ENCODE measurements at places on chromosomes 1 and 21.
A peak's percentile ranks its signal among the peaks of the same experiment; 100 is the strongest.

GRCh38 chr1:68565923-68566322, 69.0 kb upstream of the DEPDC1 start:
- no peak for DNase-seq

DNA sequence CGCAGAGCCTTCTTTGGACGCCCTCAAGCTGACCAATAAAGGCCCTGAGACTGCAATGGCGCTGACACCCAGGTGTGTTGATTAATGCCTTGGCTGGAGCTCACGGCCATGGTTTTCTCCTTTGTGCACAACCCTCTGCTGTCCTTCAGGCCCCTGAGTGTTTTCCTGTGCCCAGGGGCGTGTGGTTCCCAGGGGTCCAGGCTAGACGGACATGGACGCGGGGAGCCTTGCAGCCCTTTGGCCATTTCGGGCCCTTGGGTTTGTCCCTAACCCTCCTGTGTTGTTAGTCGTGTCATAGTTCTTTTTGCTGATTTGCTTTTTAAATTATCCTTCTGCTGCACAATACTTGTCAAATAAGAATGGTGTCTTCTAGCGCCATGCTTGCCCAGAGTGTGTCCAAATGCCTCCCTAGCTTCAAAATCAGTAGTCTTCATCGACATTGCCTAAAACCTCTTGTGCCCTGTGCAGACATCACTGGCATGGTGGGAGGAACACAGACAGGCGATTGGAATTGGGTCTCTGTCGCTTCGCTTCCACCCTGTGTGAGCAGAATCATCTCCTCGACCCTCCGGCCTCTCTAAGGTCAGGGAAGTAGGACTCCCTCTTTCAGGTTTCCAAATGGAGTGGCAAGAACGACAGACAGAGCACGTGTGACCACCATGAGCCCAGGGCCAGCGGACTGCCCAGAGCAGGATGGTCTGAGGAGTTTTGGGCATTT, 1.9 kb downstream of the KRTAP10-4 start:
- no peak for DNase-seq

GRCh38 chr1:81186261-81186660, 614.5 kb upstream of the ADGRL2 start:
- no peak for DNase-seq

- DNase-seq: peak; percentile 20
Observed at GRCh38 chr1:16073490-16074119, at the start of gene FAM131C. Gene FAM131C (minus strand): TSS chr1:16073651. CDS start chr1:16073442, 209 bp downstream.

DNA sequence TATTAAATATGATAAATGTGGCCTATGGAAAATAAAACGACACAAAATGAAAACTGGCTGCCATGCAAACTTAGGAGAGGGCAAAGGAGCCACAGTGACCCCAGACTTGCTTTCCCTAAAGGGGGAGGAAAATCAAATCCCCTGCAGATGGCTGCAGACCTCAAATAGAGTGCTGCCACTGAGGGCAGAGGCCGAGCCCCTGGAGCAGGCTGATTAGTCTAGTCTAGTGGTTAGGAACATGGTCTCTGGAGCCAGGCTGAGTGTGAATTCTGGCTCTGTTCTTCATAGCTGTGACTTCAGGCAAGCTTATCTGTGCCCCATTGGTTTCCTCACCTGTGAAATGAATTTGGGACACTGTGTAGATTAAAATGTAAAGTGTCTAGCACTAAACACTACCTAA, 60.8 kb downstream of the ITPKB start:
- DNase-seq: no peak

GRCh38 chr1:54927472-54928240, 40.7 kb upstream of the DHCR24 start:
- no peak for DNase-seq

DNA sequence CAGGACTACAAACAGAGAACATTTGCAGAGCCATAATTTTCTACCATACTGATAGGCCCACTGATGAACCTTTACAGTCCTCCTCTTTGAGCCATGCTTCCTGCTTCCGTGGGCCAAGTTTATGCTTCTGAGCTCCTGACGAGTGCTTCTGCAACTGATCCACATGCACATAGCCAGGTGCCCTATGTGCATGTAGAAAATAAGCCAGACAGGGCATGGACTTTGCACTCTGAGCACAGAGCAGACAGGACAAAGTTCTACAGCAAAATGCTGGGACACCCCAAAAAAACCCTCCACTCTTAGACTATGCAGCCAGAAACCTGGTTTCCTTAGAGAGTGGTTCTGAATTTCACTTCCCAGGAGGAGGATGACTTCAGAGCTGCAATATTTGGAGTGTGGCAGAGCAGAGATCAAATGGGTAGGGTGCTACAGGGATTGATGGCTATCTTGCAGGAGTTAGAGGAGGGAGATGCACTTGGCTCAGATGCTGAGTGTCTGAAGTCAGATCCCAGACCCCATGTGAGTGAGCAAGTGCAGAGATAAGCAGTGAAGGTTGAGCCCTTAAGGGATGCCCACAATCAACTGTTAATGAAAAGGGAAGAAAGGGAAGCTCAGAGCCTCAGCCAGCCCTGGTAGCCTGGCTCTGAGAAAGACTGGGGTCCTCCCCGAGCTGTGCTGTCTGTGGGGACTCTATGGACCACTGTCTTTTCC, 230.9 kb downstream of the DUSP10 start:
- no peak for DNase-seq

GRCh38 chr1:109971559-109971958, 13.0 kb upstream of the AHCYL1 start:
- DNase-seq: no peak

DNA sequence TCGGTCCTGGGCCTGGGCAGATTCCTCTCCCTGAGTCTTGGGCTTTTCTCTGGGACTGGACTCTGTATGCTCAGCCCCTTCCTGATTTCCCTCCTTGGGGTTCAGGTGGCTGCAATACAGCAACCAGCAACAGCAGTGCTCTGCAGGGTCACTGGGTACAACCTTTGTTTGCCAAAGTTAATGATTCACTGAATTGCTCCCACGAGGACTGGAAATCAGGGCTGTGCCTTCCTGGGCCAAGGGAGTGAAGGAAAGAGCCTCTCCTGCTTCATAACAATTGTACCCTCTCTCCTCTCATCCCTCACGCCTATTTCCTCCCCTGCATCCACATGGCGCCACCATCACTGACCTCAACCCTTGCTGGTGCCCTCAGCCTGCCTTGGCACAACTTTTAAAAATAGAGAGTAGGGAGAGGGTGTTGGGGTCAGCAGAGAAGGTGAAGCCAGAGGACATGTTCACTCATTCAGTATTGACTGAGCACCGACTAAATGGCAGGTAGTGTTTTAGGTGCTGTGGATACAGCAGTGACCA, 52.8 kb upstream of the GOLT1A start:
- DNase-seq: no peak

DNA sequence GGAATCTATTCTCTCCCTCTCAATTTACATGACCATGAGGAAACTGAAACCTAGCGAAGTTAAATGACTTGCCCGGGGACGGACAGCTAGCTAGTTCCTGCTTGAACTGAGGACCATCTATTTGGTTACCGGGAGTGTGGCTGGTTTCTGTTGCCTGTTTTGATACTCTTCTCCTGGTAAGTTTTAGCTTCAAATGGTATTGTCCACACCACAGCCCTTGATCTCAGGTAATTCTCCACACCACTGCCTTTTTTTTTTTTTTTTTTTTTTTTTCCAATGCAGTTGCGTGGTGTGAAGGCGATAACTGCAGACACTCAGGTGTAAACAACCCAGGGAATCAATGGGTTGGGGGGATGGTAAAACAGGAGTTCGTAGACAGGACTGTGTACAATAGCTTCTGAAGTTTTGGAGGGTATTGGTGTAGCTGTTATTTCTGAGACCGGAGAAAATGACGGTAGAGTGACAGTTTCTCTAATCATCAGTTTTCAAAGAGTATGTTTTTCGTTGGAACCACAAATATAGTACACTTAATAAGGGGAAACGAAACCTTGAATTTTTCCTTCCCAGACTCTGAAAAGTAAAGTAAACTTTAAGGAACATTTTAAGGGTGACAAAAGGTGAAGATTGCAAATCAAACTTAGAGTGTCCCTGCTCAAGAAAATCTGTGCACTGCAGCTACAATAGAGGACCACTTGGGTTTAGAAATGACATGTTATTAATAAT, 125.3 kb upstream of the CACYBP start:
- DNase-seq: no peak

DNA sequence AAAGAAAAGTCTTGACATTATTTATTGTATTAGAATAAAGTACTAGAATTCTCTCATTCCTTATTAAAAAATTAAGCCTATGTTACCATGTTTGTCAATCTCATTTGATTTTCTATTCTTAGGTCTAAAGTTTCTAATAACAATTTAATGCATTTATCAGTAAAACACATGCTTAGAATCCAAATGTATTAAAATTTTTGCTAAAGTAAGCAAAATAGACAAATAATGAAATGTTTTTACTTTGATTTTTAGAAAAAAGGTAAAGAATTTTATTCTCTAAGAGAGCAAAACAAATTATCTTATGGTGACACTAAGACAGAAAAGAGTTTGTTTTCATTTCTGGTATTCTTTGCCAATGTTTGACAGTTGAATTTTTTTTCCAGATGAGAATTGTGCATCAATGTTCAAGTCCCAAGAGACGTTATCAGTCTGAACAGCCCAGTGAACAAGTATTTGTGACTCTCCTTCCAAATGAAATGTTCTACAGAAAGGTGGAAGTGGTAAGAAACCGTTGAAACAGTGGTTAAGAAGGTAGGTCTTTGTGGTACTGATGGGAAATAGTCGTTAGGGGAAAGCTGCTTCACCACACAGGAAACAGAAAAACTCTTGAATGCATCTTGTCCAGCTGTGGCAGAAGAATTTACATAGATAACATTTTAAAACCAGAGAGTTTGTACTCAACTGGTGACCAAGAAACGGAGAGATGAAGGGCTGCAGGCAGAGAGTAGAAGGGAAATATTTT, 402.5 kb downstream of the PTPRC start:
- no peak for DNase-seq

DNA sequence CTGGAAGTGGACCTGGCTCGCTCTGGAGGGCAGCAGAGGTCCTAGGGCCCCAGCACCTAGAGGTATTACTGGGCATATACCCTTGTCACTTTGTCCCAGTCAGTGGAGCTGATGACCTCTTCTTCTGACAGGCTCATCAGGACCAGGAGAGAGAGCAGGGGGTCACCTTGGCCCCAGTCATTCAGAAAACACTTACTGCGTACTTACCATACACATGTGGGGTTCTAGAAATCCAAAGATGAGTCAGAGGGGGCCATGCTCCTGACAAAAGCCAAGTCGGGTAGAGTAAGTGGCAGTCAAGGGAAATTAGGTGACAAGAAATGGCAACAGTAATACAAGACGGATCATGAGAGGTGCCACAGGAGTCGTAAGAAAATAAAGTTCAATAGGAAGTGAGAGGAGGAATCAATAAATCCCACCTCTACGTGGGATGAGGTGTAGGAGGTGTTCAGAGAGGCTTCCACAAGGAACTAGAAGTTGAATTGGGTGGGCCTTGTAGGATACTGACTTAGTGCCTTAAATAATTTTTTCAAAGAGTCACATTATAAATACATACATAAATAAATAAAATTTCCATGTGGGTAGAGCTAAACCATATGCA, 6.8 kb downstream of the KCNC4 start:
- no peak for DNase-seq

- no peak for DNase-seq
Observed at GRCh38 chr21:17003258-17003615, 509.6 kb upstream of the CXADR start.

- no peak for DNase-seq
Observed at GRCh38 chr1:111197598-111198284, 2.7 kb downstream of the DENND2D start.

DNA sequence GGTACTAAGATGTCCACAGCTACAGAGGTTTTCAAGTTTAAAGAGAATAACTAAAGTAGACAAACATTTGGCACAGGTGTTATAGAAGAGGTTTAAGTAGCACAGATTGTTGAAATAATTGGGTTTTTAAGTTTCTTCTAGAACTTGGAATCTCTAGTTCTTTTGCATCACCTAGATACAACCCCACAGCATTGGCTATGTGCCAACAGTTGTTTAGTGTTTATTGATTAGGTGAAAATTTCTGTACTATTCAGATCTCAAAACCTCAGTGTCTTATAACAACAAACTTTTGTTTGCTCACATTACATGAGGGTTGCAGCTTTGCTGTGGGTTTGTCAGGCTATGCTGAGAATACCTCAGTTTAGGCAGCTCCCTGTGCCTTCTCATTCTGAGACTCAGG, 162.5 kb downstream of the TBX15 start:
- no peak for DNase-seq

- DNase-seq: peak; percentile 56
Observed at GRCh38 chr21:34367320-34367935, 3.6 kb downstream of the KCNE2 start.

GRCh38 chr1:154546264-154547063, 12.0 kb downstream of the UBE2Q1 start:
- peak; percentile 44 for DNase-seq

GRCh38 chr1:15765495-15766194, 7.0 kb downstream of the FBLIM1 start:
- DNase-seq: no peak

DNA sequence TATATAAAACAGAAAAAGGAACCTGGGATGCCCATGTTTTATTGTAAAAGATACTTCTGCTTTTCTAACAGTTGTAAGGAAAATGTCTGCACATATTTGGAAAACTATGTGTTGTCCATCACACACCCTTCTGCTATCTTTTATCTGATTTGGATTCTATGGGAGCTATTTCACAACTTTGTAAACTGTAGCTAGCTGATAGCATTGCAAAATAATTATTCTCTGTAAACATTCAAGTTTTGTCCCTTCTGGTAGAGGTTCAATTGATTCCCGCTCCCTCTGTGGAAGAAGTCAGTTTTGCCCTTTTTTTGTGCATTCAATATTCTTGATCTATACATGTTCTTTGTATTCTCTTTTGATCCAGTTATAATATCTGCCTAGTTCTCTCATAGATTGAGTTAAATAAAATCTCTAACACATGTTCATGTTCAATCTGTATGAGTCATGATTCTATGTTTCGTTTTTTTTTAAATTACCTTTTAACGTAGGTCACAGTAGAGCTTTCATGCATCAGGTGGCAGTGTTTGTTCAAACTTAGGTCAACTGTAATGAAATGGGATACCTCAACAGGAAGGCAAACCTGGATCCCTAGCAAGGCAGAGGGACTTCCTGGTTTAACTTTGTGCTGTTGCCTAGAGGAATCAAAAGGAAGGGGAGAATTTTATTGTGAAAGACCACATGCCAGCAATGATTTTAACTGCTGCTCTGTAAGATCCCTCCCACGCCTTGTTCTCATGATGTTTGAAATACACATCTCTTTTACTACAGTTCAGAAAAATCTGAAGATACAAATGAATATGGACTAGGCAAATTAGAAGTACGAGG, 26.0 kb upstream of the BCL9 start:
- no peak for DNase-seq

DNA sequence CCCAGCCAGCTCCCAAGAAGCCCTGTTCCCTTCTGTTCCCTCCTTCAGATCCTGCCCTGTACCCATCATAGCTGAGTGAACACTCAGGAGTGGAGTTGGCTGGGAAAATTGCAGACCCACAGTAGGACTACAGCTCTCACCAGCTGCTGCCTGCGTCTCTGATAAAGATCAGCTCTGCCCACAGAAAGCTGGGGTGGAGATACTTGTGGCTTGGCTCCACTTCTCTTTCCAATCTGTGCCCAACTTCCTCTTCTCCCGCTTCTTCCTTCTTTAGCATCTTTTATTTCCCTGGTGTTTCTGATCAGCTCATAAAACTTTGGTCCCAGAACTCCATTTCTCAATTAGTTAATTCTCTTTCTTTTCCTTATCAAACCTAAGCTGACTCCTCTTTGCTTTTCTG, 5.5 kb upstream of the CD1A start:
- DNase-seq: no peak

GRCh38 chr21:35328856-35329455, 279.9 kb upstream of the RUNX1 start:
- DNase-seq: no peak
